Suppressor macrophage (primary cell): ENCODE measurements at places on chromosomes 2 and 18.

GRCh38 chr18:27042177-27042576 lies 142.9 kb downstream of the CHST9 start:
- DNase-seq, result no peak

- DNase-seq, result no peak
These were observed 210.5 kb downstream of the SH3RF3 start for GRCh38 chr2:109339519-109339966.

GRCh38 chr18:79487801-79488201 lies 92.1 kb downstream of the NFATC1 start:
- no peak for DNase-seq

GRCh38 chr2:55119711-55120487 lies 69.6 kb upstream of the RTN4 start:
- DNase-seq, result peak; percentile 70

DNA sequence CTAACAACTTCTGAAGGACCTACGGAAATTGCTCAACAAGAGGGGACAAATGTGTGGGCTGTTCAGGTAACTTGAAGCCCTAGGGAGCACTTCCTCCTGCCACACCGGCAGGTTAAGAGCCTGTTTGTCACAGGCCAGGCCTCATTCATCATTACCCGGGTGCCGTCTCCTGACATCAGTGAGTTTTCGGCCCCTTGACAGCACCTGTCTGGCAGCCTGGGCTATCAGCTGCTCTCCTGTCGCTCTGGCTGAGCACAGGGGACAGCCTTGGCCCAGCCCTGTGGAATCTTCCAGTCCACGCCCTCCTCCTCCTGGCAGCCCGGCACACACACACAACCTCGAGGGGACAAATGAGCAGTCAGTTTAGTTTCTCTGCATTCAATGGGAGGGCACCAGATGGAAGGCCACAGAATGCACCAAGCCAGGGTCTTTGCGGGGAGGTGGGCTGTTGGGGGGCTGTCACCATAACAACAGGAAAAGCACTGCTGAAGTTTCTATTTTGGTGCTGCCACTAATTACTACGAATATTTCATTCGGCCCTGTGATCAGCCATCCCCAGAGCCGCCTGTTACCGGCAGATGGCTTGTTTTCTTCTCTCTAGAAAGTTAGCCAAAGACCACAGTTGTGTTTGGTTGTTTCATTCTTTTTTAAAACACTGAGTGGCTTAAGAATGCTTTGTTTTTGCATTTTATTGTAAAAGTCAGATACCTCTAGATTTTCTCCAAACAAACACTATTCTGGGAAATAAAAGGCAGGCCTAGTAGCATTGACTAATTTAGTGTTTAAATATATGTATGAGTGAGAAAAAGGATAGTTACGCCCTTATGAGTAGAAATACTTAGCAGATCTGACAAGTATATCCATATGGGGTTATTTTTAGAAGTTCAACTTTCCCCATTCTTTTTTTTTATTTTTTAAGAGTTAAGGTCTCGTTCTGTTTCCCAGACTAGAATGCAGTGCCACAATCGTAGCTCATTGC lies 189.9 kb upstream of the NDUFV2 start:
- DNase-seq, result no peak

- no peak for DNase-seq
These were observed 216.2 kb upstream of the ST6GAL2 start for GRCh38 chr2:107102176-107102575.

GRCh38 chr2:42359965-42360483 lies 993 bp downstream of the COX7A2L start:
- DNase-seq, result peak; percentile 57

- DNase-seq, result peak; percentile 69
These were observed 762 bp upstream of the GAD1 start for GRCh38 chr2:170815746-170816503.

DNA sequence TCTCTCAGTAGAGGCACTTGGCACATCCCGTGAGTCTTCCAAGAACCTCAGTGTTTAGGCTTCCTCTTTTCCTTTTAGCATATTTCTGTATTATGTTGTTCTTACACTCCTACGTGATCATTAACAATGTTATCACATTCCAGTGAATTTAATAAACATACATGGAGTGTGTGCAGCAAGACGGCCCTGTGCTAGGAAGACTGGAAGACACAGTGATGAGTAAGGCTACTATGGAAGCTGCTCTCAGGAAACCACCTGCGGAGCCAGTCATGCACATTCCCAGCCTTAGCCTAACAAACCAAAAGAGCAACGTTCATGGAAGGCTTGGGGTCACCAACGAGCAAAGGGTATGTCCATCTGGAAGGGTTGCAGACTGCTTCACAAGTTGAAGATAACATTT lies 103.4 kb downstream of the ETAA1 start:
- no peak for DNase-seq

DNA sequence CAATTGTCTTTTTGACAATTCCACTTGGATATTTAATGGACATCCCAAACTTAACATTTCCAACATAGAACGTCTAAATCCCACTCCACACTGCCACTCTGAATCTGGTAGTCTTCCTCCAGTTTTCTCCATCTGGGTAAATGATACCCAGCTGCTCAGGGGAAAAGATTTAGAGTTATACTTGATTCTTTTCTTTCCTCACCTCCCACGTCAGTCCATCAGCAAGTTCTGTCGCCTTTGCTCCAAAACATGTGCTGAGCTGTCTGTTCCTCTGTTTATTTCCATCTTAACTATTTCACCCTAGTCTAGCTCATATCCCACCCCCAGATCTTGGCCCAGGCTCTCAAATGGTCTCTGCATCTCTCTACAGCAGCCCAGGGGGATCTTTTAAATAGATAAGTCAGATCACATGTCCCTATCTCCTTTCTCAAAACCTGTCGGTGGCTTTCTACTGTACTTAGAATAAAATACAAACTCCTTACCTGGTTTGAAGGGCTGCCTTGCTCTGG lies 43.4 kb upstream of the GMCL1 start:
- DNase-seq, result no peak

DNA sequence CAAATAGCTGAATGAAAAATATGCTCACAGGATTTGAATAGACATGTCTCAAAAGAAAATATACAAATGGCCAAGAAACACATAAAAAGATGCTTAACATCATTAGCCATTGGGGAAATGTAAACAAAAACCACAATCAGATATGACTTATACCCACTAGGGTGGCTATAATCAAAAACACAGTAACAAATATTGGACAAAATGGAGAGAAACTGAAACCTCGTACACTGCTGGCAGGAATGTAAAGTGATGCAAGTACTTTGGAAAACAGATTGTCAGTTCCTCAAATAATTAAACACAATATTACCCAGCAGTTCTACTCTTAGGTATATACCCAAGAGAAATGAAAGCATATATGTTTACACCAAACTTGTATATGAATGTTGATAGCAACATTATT lies 213.0 kb downstream of the PHLPP1 start:
- peak; percentile 39 for DNase-seq

DNA sequence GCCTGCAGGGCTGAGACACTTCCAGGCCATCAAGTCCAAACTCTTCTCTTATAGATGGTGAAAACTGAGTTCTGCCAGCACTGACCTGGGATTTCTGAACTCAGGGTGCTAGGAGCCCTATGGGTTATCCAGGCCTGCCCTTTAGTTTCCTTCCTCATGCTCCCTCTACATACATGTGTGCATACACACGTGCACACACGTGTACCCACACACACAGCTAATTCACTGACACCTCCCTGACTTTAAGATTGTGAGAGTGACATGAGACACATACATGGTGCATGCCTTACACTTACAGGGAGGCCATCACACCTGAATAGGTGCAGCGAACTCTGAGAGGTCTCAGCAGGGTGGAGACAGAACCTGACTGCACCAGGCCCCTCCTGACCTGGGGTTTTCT lies 267.4 kb downstream of the CYP26B1 start:
- no peak for DNase-seq

- DNase-seq, result no peak
These were observed 457.2 kb downstream of the PIK3C3 start for GRCh38 chr18:42412281-42412680.

- DNase-seq, result no peak
These were observed 196.3 kb upstream of the PKDCC start for GRCh38 chr2:41851554-41851953.

DNA sequence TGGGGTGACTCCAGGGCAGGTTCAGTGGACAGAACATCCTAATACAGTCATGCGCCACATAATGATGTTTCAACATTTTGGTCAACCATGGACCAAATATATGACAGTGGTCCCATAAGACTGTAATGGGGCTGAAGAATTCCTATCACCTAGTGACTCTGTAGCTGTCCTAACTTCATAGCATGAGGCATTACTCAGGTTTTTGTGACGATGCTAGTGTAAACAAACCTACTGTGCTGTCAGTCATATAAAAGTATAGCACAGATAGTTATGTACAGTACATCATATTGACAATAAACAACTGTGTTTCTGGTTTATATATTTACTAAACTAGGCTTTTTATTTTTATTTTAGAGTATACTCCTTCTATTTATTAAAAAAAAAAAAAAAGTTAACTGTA lies 87.1 kb downstream of the CACNB4 start:
- no peak for DNase-seq

- DNase-seq, result no peak
These were observed 50.0 kb downstream of the NRP2 start for GRCh38 chr2:205732314-205732713.

DNA sequence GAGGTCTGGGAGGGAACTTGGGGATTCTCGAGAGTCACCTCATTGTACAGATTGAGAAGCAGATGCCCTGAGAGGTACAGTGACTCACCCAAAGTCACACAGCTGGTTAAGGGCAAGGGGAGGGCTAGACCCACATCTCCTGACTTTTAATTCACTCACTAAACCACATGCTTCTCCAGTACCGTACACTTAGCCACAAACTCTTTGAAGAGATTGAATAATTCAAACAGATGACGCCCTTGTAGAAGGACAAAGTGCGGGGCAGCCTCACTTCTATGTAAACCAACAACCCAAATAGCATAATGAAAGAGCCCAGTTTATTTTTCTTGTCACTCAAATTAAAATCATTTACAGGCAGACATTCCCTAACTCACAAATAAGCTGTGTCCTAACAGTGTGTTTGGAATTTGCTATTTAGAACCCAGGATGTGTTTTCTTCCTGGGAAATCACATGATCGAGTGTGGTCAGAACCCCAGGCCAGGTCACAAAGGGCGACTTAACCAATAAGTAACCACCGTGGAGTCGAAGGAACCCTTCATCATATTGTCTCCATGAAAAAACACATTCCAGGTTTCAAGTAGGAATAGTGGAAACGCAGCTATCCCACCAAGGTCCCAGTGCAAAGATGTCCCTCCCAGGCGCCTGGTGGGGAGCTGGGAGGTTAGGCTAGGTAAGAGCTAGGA lies 35.8 kb upstream of the PTPN4 start:
- DNase-seq, result no peak

- no peak for DNase-seq
These were observed 138.4 kb upstream of the RIOK3 start for GRCh38 chr18:23314672-23315071.

DNA sequence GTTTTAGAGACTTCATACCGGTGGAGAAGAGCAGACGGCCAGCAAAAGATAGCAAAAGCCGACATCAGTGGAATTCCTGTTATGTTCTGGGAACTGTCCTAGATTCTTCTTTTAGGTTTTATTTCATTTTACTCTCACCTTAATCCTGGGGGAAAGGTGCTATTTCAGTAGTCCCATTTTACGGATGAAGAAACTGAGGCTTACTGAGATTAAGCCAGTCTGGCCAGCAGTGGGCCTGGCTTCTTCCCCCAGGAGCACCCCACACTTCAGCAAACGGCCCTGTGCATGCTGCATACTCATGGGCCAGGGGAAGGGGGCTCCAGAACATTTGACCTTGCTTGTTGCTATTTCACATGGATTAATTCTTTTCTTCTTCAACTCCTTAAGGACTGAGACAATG lies 56.7 kb downstream of the NTSR2 start:
- DNase-seq, result no peak

DNA sequence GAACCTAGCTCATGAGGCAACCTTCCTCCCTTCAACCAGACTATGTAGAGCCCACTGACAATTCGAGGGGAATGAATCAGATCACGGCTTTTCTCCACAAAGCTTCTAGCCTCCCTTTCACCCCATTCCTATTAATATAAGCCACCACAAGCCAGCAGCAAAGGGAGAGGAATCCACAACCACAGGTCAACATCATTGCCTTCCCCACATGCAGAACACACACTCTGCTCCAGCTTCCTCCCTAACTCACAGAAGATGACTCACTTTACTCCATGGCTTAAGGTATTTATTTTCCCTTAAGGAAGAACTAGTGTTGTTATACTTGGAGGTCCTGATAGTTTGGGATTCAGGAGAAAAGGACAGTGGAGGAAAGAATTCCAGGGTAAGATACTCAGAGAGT lies 272.2 kb downstream of the C1D start:
- DNase-seq, result no peak

GRCh38 chr2:176856683-176857082 lies 355.9 kb upstream of the HNRNPA3 start:
- no peak for DNase-seq

- DNase-seq, result no peak
These were observed 83.6 kb downstream of the ASXL2 start for GRCh38 chr2:25794544-25795276.

GRCh38 chr2:28201671-28202180 lies 190.9 kb upstream of the FOSL2 start:
- no peak for DNase-seq
